ENCODE measurements at places on chromosomes 13 and 19.
A peak's percentile ranks its signal among the peaks of the same experiment; 100 is the strongest.

DNA sequence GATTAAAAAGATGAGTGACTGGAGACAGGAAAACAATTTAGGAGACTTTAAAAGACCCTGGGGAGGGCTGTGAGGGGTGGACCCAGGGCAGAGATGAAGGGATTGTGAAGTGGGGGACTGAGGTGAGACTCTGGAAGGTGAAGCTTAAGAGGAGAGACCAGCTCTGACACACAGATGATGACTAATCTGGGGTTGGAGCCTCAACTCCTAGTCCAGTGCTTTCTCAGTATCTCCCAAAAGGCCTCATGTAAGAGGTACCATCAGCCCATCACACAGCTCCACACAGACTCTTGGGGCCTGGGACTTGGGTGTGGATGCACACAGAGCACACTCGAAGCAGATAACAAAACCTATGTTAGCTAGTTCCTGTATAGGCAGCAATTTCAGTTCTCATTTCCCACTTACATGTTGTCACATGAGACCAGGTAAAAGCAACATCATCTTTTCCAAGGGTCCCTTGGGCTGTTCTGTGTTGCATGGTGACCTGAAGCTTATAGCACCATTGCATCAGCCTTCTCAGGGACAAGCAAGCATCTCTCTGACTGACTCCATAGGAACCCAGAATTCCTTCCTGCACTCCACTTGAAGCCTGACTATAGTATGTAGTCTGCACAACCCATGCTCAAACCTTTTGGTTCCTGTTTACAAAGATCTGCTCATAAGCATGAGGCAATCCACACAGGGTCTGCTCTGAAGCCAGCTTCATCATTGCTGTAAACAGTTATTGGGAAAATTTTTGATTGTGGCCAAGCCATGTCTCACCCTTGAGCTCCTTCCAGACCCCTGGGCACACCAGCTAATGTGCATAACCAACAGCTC is 88.6 kb upstream of the MYCBP2 start:
- no peak for DNase-seq

- DNase-seq, result no peak
These were observed 180.5 kb upstream of the SLC10A2 start for GRCh38 chr13:103246581-103247200.

DNA sequence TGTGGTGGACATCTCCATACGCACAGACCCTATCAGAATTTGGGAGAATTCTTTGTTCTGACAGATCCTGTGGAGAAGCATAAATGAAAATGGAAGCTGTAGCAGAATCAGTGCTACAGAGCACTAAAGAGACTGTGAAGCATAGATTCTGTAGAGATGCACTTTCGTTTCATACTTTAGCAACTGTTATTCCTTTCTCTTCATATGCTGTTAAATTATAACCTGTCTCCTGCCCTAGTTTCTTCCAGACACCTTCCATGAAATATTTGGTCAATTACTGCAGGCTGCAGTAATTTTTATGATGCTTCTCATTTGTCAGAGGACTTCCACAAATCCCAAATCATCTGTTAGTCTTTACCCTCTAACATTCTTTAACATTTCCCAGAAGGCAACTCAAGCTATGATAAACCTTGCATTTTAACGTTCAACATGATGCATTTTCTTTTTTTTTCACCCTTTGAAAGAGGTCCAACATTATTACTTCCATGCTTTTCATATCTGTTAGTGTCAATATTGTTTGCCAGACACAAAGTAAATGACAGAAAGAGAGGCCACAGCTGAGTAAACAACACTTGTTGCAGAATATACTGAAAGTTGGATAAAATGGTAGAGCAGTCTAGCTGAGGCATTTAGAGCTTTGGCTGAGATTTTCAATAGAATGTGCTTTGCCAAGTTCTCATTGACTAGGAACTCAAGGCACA is 412.7 kb downstream of the LMO7 start:
- no peak for DNase-seq

- DNase-seq, result peak; percentile 93
These were observed 103.5 kb downstream of the DPF1 start for GRCh38 chr19:38120471-38121025.

GRCh38 chr13:94173312-94173854 is 306.1 kb downstream of the DCT start:
- DNase-seq, result no peak

DNA sequence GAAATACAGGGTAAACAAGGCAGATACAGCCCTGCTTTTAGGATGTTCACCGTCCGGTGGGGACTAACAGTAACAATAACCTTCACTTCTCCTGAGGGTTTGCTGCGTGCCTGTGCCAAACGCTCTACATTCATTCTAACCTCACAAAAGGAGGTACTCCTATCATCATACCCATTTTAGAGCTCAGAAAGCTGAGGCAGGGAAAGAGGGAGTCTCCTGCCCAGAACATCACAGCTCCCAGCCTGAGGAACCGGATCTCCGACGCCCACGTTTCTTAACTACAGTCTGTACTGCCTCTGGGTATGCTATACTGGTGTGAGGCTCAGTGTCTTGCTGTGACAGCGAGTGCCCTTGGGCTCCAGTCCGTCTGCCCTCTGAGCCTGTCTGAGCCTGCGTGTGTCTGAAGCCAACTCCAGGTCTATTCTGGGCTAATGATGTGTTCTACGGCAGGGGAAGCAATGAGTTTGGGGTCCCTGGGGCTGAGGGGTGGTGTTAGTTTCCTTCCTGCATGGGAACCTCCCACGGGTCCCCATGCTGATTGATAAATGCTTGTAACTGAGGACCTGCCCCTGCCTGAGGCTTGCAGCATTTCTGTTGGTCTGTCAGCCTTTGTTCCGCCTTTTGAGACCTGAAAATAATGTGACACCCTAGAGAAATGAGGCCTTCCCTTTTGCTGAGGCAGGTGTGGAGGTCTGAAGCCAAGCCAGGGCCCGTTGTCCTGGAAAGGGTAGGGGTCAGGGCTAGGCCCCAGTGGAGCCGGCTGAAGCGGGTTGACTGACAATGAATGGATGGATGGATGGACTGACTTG is 4.9 kb downstream of the LIPE start:
- DNase-seq, result peak; percentile 49

- peak; percentile 30 for DNase-seq
These were observed 266.2 kb downstream of the MAB21L1 start for GRCh38 chr13:35210261-35210660.

DNA sequence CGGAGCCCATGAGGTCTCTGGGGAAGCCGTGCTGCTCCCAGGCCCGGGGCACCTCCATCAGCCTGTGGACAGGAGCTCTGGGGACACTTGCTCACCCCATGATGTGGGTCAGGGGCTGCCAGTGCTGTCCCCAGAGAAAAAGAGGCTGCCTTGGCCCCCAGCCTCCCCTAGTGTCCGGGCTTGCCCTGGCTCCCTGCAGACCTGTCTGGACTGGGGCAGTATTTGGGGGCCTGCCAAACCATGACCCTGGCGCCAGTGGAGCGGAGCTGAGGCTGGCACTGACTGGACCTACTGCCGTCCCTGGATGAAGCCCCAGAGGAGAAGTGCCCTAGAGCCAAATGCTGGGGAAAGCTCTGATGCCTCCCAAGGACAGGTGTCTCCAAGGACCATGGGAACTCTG is 30.4 kb downstream of the ELAVL1 start:
- no peak for DNase-seq

GRCh38 chr19:46265217-46265828 is 31.5 kb upstream of the HIF3A start:
- DNase-seq, result peak; percentile 87

DNA sequence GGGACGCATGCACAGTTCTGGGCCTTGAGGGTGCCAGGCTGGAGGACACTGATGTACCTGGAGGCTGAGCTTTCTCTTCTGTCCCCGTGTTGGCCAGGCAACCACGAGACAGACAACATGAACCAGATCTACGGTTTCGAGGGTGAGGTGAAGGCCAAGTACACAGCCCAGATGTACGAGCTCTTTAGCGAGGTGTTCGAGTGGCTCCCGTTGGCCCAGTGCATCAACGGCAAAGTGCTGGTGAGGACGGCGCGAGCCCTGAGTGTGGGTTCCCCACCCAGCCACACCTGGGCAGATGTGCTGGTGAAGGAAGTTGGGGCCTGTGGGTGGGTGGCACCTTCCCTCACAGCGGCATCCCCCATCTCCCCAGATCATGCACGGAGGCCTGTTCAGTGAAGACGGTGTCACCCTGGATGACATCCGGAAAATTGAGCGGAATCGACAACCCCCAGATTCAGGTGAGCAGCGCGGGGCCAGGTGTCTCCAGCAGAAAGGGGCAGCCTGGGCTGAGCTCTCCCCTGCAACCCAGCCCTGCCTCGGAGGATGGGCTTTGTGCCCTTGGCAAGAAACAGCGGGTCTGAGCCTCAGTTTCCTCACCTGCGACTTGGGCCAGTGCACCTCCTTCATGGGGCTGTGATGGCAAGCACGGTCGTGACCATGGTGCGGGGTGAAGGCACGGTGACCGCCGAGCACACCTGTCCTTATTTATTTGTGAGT is 26.2 kb downstream of the CCDC8 start:
- no peak for DNase-seq

GRCh38 chr19:30855442-30855841 is 483.3 kb downstream of the ZNF536 start:
- no peak for DNase-seq

- DNase-seq, result no peak
These were observed 56.4 kb upstream of the MBNL2 start for GRCh38 chr13:97165502-97166425.

GRCh38 chr19:15358918-15359317 is 20.7 kb downstream of the AKAP8 start:
- DNase-seq, result no peak

GRCh38 chr13:29964181-29964845 is 113.9 kb upstream of the UBL3 start:
- no peak for DNase-seq

DNA sequence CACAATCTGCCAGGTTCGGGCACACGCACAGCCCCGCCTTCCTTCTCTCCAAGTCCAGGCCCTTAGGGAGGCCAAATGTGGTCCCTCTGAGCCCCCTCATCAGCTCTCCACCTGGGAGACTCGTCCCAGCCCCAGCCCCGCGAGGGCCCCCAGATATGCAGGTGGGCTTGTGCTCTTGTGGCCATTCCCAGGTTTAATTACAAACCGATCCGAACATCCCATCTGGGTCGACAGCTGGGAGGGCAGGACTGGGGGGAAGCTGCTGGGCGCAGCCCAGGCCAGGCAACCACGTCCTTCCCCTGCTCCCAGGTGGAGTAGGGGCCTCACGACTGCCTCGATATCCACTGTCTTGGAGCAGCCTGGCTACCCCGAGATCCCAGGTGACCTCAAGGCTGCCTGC is 7.5 kb upstream of the C2CD4C start:
- no peak for DNase-seq

Data from hematopoietic multipotent progenitor cell treated with erythropoietin and hydrocortisone succinate and interleukin-3 and kit ligand, for 4 days (in vitro differentiated cells).